ENCODE measurements at places on chromosomes 13 and 19. TPM values are rescaled to one million over a fixed set of nuclear protein-coding genes. Genes with fewer than 3 reads are reported as not detected.

- H3K27ac ChIP-seq: no peak overlapping the region
- no peaks in the 10 kb centered on the region for H3K36me3 ChIP-seq
- DNase-seq: no peak
- no peaks in the 10 kb centered on the region for H3K27me3 ChIP-seq
- H3K4me3 ChIP-seq: no peak overlapping the region
These were observed 671.0 kb downstream of the PCDH9 start for GRCh38 chr13:66559093-66559492.

DNA sequence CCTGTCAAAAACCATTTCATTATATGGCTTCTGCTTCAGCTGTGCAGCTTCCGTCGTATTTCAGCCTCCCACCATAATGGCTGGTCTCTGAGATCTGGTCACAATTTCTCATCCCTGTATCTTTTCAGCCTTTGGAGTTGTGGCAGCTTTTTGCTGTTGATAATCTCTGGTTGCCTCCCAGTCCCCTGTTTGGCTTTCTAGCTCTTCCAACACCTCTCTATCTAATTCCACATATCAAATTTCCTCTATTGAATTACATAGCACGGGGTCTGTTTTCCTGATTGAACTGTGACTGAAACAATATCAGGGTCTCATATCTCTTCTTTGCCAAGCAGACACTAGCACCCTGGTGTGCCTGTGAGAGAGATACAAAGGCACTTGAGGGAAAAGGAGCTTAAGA lies 222.1 kb upstream of the OBI1 start:
- no peaks in the 10 kb centered on the region for H3K4me1 ChIP-seq
- H3K27me3 ChIP-seq: no peaks in the 10 kb centered on the region
- H3K27ac ChIP-seq: no peak overlapping the region
- DNase-seq: no peak
- H3K36me3 ChIP-seq: no peaks in the 10 kb centered on the region

DNA sequence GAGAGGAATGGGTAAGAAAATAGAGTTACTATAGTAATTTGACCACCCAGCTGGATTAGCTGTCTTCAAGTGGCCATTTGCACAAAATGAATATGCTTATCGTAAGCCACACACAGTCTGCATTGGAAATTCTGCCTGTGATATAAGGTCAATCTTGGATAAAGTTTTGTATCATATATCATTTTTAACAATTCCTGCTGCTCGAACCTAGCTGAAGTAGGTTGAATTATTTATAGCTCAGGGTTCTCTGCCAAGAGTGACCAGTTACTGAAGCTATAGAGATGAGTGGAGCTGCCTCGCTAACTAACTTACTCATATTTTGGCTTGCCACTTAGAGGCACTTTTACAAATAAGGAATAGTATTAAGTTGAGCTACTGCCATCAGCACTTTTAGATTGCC lies 220.9 kb downstream of the RGCC start:
- no peak overlapping the region for H3K27ac ChIP-seq
- no peaks in the 10 kb centered on the region for H3K27me3 ChIP-seq
- H3K4me1 ChIP-seq: peaks cover 17% of the 10 kb centered on the region
- peaks cover 10% of the 10 kb centered on the region for H3K36me3 ChIP-seq
- DNase-seq: peak; percentile 54
- no peak overlapping the region for H3K4me3 ChIP-seq

DNA sequence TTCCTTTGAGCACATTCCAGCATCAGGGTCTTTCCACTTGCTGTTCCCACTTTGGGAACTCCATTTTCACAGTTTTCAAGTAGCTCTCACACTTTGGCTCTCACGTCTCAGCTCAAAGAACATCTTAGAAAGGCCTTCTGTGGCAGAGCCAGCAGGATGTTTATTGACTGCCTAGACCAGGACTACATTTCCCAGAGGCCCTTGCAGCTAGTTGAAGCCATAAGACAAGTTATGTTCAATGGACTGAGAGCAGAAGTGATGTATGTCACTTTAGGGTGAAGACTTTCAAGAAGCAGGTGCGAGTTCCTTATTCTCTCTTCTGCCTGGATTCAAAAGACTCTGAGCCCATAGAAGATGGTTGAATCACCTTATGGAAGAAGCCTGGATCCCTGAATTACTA lies 4.3 kb upstream of the HAUS5 start:
- no peaks in the 10 kb centered on the region for H3K27me3 ChIP-seq
- no peak overlapping the region for H3K4me3 ChIP-seq
- no peak overlapping the region for H3K27ac ChIP-seq
- H3K36me3 ChIP-seq: no peaks in the 10 kb centered on the region
- DNase-seq: no peak
- H3K4me1 ChIP-seq: peaks cover 12% of the 10 kb centered on the region

- no peaks in the 10 kb centered on the region for H3K27me3 ChIP-seq
- no peaks in the 10 kb centered on the region for H3K4me1 ChIP-seq
- H3K4me3 ChIP-seq: no peak overlapping the region
- H3K27ac ChIP-seq: no peak overlapping the region
- DNase-seq: no peak
- H3K36me3 ChIP-seq: peaks cover 60% of the 10 kb centered on the region
These were observed 172.4 kb downstream of the KDM4B start for GRCh38 chr19:5141129-5141849.

- H3K27ac ChIP-seq: peak overlapping the region; percentile 46
- no peaks in the 10 kb centered on the region for H3K4me1 ChIP-seq
- no peaks in the 10 kb centered on the region for H3K36me3 ChIP-seq
- H3K27me3 ChIP-seq: no peaks in the 10 kb centered on the region
- DNase-seq: no peak
These were observed 47.5 kb downstream of the WASF3 start for GRCh38 chr13:26604784-26605545.

DNA sequence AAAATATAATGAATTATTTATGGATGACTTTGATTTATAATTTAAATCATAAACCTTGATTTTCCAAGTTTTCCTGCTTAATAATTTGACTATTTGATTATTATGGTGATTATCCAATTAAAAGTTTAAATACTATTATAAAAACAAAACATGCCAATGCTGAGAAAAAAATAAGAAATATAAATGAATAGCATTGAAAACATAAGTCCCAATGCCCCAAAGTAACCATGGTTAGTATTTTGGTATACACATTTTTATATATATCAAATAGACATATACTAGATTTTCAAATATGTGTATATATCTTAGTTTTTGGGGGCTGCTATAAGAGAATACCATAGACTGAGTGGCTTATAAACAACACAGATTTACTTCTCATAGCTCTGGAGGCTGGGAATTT lies 108.3 kb downstream of the GPC5 start:
- H3K4me3 ChIP-seq: no peak overlapping the region
- DNase-seq: no peak
- H3K27ac ChIP-seq: no peak overlapping the region

DNA sequence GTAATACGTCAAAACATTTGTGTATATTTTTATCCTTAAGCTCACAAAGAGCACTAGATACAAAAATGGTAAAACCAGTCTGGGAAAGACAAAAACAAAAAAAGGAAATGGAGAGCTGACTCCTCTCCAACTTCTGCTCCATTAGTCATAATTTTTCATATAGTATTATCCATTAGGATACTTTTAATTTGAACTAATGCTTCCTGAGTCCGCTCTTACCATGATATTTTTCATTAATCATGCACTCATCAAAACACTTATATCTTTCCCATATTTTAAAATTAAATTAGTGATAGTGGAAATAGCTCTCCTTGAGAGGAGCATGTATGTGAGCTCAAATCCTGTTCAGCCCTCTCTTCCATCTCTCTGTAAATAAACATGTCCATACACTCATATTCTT lies 1093.0 kb upstream of the MIR17HG start:
- H3K4me1 ChIP-seq: no peaks in the 10 kb centered on the region
- no peak overlapping the region for H3K27ac ChIP-seq
- DNase-seq: no peak

DNA sequence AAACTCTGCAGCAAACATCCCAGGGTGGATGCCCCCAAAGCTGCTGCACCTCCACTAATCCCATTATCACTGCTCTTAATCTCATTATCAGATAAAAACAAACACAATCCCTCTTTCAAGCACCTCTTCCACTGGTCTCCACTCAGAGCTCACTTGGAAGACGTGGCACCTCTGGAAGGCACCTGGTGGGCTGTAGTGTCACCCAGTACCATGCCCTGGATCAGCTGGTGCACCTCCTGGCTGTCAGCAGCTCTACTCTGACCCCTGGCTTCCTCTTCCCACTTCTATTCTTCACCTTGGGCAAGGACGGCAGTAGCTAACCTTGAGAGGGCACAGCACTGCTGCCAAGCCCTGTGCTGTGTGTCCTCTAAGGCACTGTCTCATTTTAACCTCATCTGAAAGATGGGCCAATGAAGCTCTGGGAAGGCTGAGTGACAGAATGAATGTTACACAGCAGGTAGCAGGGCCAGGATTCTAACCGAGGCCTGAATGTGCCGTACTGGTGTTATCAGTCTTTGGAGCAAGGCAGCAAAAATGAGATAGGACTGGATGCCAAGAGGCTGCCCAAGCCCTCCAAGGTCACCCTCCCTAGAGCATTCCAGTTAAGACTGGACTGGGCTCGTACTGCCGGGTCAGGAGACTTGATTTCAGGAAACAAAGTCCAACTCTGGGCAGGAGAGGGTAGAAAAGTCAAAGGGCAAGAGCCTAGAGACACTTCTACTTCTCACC lies 7.4 kb downstream of the BRD4 start:
- peaks cover 99% of the 10 kb centered on the region for H3K4me1 ChIP-seq
- DNase-seq: peak; percentile 63
- H3K36me3 ChIP-seq: no peaks in the 10 kb centered on the region
- H3K27ac ChIP-seq: peak overlapping the region; percentile 51
- H3K4me3 ChIP-seq: no peak overlapping the region

- DNase-seq: no peak
- no peak overlapping the region for H3K27ac ChIP-seq
- no peaks in the 10 kb centered on the region for H3K27me3 ChIP-seq
- H3K4me1 ChIP-seq: no peaks in the 10 kb centered on the region
- H3K36me3 ChIP-seq: no peaks in the 10 kb centered on the region
These were observed 30.7 kb upstream of the LPAR6 start for GRCh38 chr13:48443442-48444208.

GRCh38 chr19:556611-557382 lies 12.9 kb downstream of the GZMM start:
- no peaks in the 10 kb centered on the region for H3K27me3 ChIP-seq
- H3K4me3 ChIP-seq: no peak overlapping the region
- H3K4me1 ChIP-seq: peaks cover 8% of the 10 kb centered on the region
- H3K36me3 ChIP-seq: no peaks in the 10 kb centered on the region

- H3K4me3 ChIP-seq: no peak overlapping the region
- no peaks in the 10 kb centered on the region for H3K27me3 ChIP-seq
- H3K4me1 ChIP-seq: no peaks in the 10 kb centered on the region
These were observed 506 bp downstream of the KCNRG start for GRCh38 chr13:50015750-50016149.

- H3K27me3 ChIP-seq: no peaks in the 10 kb centered on the region
- peaks cover 99% of the 10 kb centered on the region for H3K36me3 ChIP-seq
- no peak overlapping the region for H3K4me3 ChIP-seq
- no peaks in the 10 kb centered on the region for H3K4me1 ChIP-seq
These were observed 7.5 kb upstream of the TM6SF2 start for GRCh38 chr19:19280561-19280960.

PKN1 gene
- 90.4 TPM for total RNA-seq

GZMM gene
- not detected for total RNA-seq

SLC6A16 gene
- total RNA-seq: not detected

LGALS7B gene
- total RNA-seq: not detected

ZNF723 gene
- total RNA-seq: not detected

CYP2S1 gene
- 35.0 TPM for total RNA-seq
